ENCODE measurements at places on chromosomes 3 and 15. TPM values are rescaled to one million over a fixed set of nuclear protein-coding genes. Genes with fewer than 3 reads are reported as not detected.

GRCh38 chr3:69745505-69745904 lies 6.2 kb downstream of the MITF start:
- no peak overlapping the region for H3K27ac ChIP-seq
- peaks cover 2% of the 10 kb centered on the region for H3K4me1 ChIP-seq
- no peak overlapping the region for H3K4me3 ChIP-seq
- no peaks in the 10 kb centered on the region for H3K36me3 ChIP-seq

PCLAF gene
- total RNA-seq, result 0.84 TPM

DNA sequence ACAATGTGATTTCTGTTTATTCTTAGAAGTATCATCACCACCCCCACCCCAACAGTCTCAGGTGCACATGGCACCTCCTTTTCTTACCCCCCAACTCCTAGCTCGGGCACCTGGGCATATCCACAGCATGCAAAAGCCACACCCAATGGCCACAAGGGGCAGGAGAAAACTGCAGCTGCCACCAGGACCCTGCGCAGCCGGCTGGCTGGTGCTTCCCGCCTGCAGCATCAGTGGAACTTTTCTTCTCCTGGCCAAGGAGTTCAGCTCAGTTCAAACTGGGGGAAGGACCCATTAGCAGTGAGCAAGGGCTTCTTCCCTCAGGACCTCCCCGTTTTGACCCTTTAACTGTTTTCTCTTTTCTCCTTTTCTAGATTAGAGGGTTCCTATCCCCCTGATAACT lies 44.8 kb downstream of the TM4SF18 start:
- H3K4me3 ChIP-seq, result no peak overlapping the region
- H3K27me3 ChIP-seq, result no peaks in the 10 kb centered on the region
- H3K4me1 ChIP-seq, result no peaks in the 10 kb centered on the region
- no peaks in the 10 kb centered on the region for H3K36me3 ChIP-seq
- DNase-seq, result no peak

DNA sequence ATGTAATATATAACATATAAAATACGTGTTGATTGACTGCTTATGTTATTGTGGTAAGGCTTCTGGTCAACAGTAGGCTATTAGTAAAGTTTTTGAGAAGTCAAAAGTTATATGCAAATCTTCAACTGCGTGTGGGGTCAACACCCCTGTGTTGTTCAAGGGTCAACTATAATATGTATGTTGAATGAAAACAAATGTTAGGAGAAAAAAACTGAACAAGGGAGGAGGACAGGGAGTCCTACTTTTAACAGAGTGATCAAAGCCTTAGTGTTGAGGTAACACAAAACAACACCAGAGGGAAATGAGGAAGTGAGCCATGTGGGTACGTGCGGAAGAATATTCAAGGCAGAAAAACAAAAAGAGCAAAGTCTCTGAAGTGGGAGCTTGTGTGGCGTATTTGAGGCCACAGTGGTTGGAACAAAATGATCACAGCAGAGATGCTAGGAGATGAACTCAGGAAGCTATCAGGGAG lies 62.5 kb downstream of the SFMBT1 start:
- H3K4me1 ChIP-seq, result peaks cover 3% of the 10 kb centered on the region
- no peaks in the 10 kb centered on the region for H3K27me3 ChIP-seq
- H3K27ac ChIP-seq, result peak overlapping the region; percentile 43
- H3K36me3 ChIP-seq, result no peaks in the 10 kb centered on the region
- H3K4me3 ChIP-seq, result no peak overlapping the region

GRCh38 chr3:133230195-133230594 lies 169.7 kb upstream of the BFSP2 start:
- H3K36me3 ChIP-seq, result no peaks in the 10 kb centered on the region
- DNase-seq, result no peak
- no peak overlapping the region for H3K4me3 ChIP-seq
- H3K4me1 ChIP-seq, result no peaks in the 10 kb centered on the region
- H3K27ac ChIP-seq, result no peak overlapping the region
- no peaks in the 10 kb centered on the region for H3K27me3 ChIP-seq

Data from CD4-positive, alpha-beta T cell (primary cell).